ENCODE measurements at places on chromosomes 12 and 14.

GRCh38 chr12:76455582-76456345, 103.8 kb downstream of the OSBPL8 start:
- H3K27me3 ChIP-seq = no peaks in the 10 kb centered on the region
- H3K36me3 ChIP-seq = no peaks in the 10 kb centered on the region
- no peak for DNase-seq
- no peak overlapping the region for H3K4me3 ChIP-seq

- no peak for DNase-seq
- H3K36me3 ChIP-seq = no peaks in the 10 kb centered on the region
- H3K4me3 ChIP-seq = no peak overlapping the region
- H3K27me3 ChIP-seq = no peaks in the 10 kb centered on the region
Observed at GRCh38 chr12:48618541-48618940, 48.7 kb upstream of the LALBA start.

DNA sequence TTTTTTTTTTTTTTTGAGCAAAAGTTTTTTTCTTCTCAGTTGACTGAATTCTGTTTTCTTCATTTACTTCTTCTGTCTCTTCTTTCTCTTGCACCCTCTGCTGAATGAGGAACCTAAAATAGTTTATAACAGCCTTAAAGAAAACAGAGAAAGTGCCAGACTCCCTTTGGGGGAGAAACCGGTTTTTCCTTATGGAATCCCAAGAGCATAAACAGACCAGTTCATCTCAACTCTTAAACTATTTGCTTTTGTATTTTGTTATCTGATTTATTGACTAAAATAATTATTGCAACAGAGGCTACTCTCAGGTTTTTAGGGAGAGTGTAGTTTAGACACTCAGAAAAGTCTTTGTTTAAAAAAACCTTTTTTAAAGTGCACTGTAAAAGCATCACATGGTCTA, 30.2 kb downstream of the ST8SIA1 start:
- no peaks in the 10 kb centered on the region for H3K4me1 ChIP-seq
- no peak overlapping the region for H3K27ac ChIP-seq
- DNase-seq = no peak
- no peaks in the 10 kb centered on the region for H3K27me3 ChIP-seq

DNA sequence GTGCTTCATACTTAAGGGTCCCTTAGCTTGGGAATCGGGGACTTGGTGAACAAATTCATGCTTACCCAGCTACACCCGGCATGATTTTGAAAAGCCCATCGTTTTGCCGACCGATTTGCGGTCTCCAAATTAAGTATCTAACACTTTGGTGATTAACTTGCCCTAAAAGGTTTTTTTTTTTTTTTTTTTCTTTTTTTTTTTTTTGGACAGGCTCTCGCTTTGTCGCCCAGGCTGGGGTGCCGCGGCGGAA, 843 bp upstream of the HSP90AA1 start:
- no peak for DNase-seq
- H3K27ac ChIP-seq = peak overlapping the region; percentile 99
- no peaks in the 10 kb centered on the region for H3K27me3 ChIP-seq
- H3K36me3 ChIP-seq = peaks cover 33% of the 10 kb centered on the region
- H3K4me1 ChIP-seq = peaks cover 26% of the 10 kb centered on the region

GRCh38 chr12:116432314-116432750, 126.8 kb upstream of the MAP1LC3B2 start:
- no peaks in the 10 kb centered on the region for H3K36me3 ChIP-seq
- H3K27me3 ChIP-seq = no peaks in the 10 kb centered on the region
- H3K27ac ChIP-seq = no peak overlapping the region
- peaks cover 23% of the 10 kb centered on the region for H3K4me1 ChIP-seq
- no peak overlapping the region for H3K4me3 ChIP-seq
- DNase-seq = no peak
